ENCODE measurements at places on chromosomes 16 and 17.
A peak's percentile ranks its signal among the peaks of the same experiment; 100 is the strongest.

DNA sequence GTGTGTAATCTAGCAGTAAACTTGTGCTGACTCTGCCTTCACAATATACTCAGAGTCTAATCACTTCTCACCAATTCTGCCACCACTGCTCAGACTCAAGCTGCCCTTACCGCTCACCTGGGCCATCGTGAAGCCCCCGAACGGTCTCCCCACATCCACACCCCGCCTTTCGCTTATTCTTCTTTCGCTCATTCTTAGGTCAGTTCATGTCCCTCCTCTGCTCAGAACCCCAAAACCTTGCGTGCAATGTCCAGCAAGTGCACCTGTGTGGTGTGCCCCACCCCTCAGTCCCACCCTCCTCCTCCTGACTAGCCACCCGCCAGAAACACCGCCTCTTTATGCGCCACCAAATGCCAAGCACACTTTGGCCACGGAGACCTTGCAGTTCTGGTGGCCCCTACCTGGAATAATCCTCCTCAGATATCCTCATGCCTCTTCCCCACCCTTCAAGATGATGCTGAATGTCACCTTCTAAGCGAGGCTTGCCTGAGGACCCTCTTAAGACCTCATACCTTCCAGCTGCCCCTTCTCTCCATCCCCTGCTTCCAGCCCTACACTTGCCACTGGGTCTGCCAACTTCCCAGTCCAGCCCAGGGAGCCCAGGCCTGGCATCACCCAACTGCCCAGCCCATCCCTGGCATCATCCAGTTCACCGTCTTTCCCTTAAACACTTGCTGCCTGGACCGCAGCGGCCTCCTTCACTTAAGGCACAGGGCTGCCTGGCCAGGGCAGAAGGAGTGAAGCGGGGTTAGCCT, 34.3 kb upstream of the RBFOX3 start:
- DNase-seq, result no peak

- no peak for DNase-seq
Observed at GRCh38 chr17:81033535-81034167, 1.3 kb upstream of the BAIAP2 start.

DNA sequence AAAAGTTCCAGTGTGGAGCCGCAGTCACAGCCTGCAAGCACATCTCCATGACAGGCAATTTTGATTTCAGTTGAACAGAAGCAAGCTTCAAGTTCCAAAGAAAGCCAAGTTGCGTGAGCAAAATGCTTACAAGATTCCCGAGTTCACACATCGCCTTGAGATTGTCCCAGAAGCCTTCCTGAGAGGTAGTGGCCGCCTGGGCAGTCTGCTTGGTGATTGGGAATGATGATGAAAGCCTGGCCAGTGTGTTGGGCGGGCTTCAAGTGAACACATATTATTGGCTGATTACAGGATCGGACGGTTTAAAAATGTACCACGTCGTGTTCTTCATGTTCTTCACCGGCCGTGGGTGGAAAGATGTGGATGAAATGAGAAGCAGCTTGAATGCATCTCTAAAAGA, 185.5 kb downstream of the FOXL1 start:
- no peak for DNase-seq

- no peak for DNase-seq
Observed at GRCh38 chr16:19123535-19124178, 9.9 kb downstream of the ITPRIPL2 start.

DNA sequence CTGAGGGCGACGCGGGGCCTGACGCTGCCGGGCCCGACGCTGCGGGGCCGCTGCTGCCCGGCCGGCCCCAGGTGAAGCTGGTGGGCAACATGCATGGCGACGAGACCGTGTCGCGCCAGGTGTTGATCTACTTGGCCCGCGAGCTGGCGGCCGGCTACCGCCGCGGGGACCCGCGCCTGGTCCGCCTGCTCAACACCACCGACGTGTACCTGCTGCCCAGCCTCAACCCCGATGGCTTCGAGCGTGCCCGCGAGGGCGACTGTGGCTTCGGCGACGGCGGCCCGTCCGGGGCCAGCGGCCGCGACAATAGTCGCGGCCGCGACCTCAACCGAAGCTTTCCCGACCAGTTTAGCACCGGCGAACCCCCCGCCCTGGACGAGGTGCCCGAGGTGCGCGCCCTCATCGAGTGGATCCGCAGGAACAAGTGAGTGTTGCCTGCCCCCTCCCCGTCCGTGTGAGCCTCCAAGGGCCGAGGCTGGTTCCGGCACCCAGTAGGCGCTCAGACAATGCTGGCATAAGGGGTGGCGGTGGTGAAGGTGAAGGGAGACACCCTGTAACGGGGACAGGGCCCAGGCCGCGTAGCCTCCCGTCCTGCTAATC, 676 bp downstream of the CPD start:
- no peak for DNase-seq

DNA sequence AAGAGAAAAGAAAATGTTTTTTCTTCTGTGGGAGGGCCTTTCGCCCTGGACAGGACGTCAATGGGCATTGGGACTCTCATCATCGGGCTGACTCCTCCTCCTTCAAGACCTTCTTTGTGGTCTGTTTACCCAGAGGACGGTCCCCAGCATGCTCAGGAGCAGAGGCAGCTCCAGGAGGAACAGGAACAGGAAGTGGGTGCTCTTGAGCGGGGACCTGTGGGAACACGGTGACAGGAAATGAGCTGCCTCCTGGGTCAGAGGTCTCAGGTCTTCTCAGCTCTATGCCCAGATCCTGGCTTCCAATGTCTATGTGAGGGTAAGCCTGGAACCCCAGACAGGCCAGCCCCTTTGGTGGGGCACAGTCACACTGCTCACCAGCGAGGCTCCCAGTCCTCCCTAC, 12.2 kb downstream of the CD300LD start:
- DNase-seq, result no peak

DNA sequence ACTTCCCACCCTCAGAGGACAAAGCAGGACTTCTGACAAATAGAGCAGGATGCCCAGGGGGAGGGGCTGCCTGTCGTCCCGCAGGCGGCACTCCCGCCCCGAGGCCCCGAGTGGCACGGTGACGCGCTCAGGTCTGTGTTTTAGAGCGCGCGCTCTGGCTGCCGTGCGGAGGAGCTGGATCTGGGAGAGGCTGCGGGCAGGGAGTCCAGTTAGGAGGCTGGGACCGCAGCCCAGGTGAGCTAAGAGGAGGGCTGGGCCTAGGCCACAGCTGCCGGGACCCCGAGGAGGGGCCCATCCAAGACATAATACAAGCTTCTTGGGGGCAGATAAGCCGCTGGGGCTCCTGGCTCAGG, 6.4 kb downstream of the DOC2A start:
- peak; percentile 77 for DNase-seq

DNA sequence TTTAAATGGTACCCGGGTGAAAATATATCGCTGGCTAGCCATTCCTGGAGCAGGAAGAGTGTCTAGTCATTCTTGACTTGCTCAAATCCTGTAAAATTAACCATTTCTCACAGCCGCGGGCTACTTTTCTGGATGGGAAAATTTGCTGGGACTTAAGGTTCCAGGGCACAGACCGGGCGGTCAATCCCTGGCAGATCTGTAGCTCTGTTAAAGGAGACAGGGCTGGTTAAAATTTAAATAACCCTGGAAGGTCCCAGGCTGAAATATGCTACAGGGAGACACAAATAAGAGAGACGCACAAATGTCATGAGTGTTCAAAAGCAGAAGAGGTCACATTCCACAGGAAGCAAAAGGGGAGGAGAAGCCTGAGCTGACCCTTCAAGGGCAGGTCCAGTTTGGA, 229.6 kb upstream of the HSBP1 start:
- no peak for DNase-seq

- DNase-seq, result no peak
Observed at GRCh38 chr17:5410594-5411272, 8.7 kb downstream of the NUP88 start.

DNA sequence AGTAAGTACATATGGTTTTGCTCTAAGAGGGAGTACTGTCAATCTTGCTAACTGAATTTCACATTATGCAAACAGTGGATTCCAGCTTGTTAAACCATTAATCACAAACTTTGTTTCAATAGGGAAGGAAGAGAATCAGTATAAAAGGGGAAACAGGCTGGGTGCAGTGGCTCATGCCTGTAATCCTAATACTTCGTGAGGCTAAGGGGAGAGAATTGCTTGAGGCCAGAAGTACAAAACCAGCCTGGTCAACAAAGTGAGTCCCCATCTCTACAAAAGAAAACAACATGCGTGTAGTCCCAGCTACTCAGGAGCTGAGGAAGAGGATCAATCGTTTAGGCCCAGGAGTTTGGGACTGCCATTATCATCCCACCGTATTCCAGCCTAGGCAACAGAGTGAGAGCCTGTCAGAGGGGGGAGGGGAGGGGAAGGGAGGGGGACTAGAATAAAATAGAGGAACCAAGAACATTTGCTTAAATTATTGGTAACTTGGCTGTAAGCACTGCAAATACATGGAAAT, 65.7 kb downstream of the FBXL20 start:
- no peak for DNase-seq

GRCh38 chr17:73118139-73118538, 25.7 kb upstream of the SLC39A11 start:
- no peak for DNase-seq

- DNase-seq, result no peak
Observed at GRCh38 chr17:27946513-27946912, 53.3 kb upstream of the LYRM9 start.

- no peak for DNase-seq
Observed at GRCh38 chr16:57871456-57871855, 69.2 kb upstream of the KIFC3 start.

- no peak for DNase-seq
Observed at GRCh38 chr17:41551365-41551764, 20.5 kb downstream of the KRT9 start.

- peak; percentile 81 for DNase-seq
Observed at GRCh38 chr16:23952128-23952970, 116.6 kb downstream of the PRKCB start.

- DNase-seq, result peak; percentile 49
Observed at GRCh38 chr17:74342224-74342623, 16.2 kb downstream of the KIF19 start.

- DNase-seq, result no peak
Observed at GRCh38 chr16:79090966-79091365, 509.6 kb downstream of the MAF start.

DNA sequence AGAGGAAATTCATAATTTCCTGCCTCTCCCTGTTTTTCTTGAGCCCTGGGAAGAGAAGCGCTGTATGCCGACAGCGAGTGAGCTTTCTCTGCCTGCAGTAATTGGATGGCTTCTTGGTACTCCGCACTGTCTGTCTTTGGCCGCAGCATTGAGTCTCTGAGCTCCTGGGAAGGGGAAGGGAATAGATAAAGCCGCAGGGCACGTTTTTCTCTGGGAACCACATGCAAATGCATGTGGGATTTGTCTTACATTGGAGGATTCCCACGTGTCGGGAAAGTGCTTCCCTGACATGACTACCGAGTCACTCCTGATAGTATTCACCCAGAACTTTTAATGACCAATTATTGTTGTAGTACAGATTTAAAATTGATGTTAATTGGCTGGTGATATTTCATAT, 385.9 kb downstream of the CPPED1 start:
- no peak for DNase-seq

DNA sequence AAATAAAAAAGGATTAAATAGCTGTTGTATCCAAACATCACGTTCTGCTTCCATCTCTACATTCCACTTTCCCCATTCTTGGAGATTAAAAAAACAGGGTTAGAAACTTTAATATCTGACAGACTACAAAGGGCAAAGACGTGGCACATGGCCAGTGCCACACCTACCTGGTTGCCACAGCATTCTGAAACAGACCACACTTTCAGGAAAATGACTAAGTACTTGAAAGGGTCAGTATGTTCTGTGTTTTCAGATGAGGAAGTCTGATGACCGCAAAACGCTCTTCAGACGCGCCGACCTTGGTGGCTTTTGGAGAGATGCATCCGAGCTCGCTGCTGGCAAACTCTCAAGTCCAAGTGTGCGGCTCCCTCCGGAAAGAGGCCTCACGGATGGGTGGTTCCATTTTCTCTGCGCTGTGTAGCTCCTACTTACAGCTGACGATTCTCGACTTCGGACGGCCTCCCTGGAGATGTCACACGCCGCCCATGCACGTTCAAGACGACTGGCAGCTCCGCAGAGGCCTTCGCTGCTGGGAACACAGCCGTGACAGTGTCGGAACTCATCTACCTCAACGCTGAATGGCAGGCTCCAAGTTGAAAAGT, 15.5 kb downstream of the MAP1LC3B start:
- DNase-seq, result no peak

DNA sequence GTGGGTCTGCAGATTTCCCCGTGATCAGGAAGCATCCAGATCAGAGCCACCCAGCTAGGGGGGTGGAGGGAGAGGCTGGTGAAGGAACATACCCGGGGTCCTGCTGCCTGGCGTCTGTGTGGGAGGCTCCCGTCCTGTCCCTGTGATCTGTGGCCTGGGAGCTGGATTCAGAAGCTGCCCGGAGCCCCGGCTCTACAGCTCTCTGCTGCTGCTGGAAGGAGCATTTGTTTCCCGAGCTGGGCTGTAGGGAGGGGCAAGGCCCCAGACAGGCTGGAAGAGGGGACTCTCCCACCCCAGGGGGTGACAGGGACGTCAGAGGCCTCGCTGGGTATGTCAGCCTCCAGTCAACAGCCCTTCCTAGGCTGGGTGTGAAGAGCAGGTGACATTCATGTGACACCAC, 10.2 kb downstream of the SOX8 start:
- no peak for DNase-seq

DNA sequence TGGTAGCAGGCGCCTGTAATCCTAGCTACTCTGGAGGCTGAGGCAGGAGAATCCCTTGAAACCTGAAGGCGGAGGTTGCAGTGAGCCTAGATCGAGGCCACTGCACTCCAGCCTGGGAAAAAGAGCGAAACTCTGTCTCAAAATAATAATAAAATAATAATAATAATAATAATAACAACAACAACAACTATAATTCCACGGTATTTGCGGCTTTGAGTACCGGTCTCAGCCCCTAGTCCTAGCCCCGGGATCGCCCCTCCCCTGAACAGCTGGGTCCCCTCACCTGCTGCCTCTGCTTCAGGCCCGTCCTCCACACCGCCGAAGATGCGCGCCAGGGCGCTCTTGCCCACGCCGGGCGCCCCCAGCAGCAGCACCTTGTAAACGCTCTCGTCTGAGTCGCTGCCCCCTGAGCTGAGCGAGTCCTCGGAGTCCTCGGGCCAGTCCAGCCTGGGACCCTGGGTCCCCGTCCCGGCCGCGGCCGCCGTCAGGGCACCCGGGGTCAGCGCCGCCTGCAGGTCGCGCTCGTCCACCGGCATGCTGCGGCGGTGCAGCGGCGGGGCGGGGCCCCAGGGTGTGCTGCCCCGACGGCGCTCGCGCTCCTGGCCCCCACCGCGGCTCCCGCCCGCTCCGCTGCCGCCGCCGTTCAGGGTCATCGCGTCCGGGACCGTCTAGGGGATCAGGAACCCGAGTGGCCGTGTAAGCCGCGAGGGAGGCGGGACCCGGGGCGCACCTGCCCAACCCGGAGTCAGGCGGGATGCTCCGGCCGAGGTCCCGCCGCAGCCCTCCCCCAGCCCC, 611 bp downstream of the RRAD start:
- DNase-seq, result no peak

- no peak for DNase-seq
Observed at GRCh38 chr17:64135000-64135399, 5.1 kb upstream of the ERN1 start.

GRCh38 chr17:19534562-19535149, 1.0 kb downstream of the SLC47A1 start:
- DNase-seq, result no peak
